ENCODE measurements at places on chromosomes 1 and 21. TPM values are rescaled to one million over a fixed set of nuclear protein-coding genes. Genes with fewer than 3 reads are reported as not detected.

DNA sequence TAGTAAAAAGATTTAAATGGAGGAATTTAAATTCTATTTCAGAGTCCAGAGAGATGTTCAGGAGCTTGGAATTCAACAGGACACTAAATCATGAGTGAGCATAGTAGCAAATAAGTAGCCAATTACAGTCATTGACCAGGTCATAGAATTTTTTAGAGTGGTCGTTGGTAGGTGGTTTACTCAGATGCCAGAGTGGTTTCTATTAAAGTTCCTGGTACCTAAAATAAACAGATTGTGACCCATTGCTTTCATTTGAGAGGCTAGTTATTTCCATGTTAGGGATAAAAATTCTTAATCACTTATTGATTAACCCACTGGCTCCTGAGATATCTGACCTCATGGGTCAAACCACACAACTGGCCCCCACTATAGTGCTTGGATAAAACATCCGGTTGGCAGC is 201.3 kb downstream of the ASTN1 start:
- no peak for DNase-seq
- H3K4me1 ChIP-seq = peaks cover 11% of the 10 kb centered on the region
- no peaks in the 10 kb centered on the region for H3K27me3 ChIP-seq
- no peaks in the 10 kb centered on the region for H3K36me3 ChIP-seq
- H3K4me3 ChIP-seq = no peak overlapping the region

Gene BRINP2
- total RNA-seq = 0.34 TPM

DNA sequence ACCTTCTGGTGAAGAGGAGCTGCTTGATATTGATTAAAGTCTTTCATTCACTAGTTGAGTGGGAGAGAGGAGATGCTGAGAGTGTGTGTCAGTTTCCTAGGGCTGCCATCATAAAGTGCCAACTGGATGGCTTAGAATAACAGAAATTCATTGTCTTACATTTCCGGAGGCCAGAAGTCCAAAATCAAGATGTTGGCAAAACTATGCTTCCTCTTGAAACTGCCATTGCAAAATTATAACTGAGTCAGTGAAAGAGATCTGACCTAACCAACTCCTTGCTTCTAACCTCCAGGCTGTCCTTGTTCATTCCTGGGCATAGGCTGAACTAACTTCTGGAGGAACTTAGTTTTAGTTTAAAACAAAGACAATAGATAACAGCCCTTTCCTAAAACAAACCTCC is 47.1 kb downstream of the PTGS2 start:
- no peak overlapping the region for H3K27ac ChIP-seq
- no peaks in the 10 kb centered on the region for H3K36me3 ChIP-seq
- peaks cover 20% of the 10 kb centered on the region for H3K4me1 ChIP-seq
- 0 out of 2 replicates have a peak, but pooled peaks cover 5% of the 10 kb centered on the region for H3K27me3 ChIP-seq
- no peak for DNase-seq

Gene ANKRD35
- 2.9 TPM for total RNA-seq

DNA sequence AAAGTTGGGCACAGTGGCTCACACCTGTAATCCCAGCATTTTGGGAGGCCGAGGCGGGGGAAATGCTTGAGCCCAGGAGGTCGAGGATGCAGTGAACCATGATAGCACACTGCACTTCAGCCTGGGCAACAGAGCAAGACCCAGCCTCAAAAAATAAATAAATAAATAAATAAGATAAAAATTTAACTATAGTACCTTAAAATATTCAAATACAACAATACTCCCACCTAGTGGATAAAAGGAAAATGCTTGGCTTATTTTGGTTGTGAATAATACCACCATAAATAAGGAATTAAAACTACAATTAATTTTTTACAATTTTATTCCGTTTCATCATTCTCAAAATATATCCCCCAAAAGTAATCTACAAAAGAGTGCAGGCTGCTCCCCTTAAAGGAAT is 8.1 kb downstream of the PSMG1 start:
- H3K27me3 ChIP-seq = no peaks in the 10 kb centered on the region
- no peaks in the 10 kb centered on the region for H3K4me1 ChIP-seq
- no peak for DNase-seq

DNA sequence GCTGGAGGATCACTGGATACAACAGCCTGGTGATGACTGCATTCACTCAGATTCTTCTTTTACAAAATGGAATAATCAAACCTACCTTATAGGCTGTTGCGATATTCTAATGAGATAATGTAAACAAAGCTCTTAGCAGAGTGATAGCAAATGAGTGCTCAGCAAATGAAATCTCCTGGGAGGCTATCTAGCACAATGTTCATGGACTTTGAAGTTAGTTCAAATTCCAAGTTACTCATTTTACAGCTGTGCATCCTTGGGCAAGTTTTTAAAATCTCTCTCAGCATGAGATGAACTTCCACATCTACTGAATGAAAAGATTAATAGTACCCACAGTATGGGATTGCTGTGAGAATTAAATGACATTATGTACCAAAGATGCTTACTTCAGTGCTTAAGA is 80.8 kb upstream of the PAPPA2 start:
- no peaks in the 10 kb centered on the region for H3K36me3 ChIP-seq
- no peaks in the 10 kb centered on the region for H3K27me3 ChIP-seq
- H3K4me3 ChIP-seq = no peak overlapping the region

DNA sequence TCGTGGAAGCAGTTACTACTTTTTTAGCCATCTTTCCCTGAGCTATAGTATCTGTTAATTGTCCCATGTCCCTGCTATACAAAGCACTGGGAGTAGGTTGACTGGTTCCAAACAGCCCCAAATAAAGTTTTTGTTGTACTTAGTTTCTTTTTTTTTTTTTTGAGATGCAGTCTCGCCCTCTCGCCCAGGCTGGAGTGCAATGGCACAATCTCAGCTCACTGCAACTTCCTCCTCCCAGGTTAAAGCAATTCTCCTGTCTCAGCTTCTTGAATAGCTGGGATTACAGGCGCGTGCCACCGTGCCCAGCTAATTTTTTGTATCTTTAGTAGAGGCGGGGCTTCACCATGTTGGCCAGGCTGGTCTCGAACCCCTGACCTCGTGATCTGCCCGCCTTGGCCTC is 3.3 kb downstream of the NCSTN start:
- H3K27ac ChIP-seq = no peak overlapping the region
- no peaks in the 10 kb centered on the region for H3K27me3 ChIP-seq
- no peak for DNase-seq
- peaks cover 37% of the 10 kb centered on the region for H3K36me3 ChIP-seq

- no peak overlapping the region for H3K4me3 ChIP-seq
- DNase-seq = no peak
- no peaks in the 10 kb centered on the region for H3K27me3 ChIP-seq
- H3K4me1 ChIP-seq = peaks cover 9% of the 10 kb centered on the region
- no peak overlapping the region for H3K27ac ChIP-seq
Observed at GRCh38 chr1:184656221-184656620, 98.4 kb downstream of the EDEM3 start.

DNA sequence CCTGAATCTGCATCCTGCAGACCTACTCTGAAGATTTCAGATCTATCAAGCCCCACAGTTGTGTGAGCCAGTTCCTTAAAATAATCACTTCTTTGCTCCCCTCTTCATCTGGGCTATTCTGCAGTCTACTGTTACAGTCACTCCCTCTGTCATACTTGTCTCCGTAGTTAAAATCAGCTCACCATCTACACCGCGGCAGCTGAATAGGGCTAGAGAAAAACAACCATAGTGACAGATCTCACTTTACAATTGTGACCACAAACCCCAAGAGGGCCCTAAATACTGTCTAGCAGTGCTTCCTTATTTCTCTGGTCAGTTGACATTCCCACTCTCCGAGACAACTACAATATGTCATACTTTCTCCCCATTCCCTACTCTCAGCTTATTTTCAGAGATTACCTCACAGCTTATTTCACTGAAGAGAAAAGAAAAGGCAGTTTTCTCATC is 12.9 kb downstream of the DESI2 start:
- H3K4me1 ChIP-seq = peaks cover 15% of the 10 kb centered on the region
- no peaks in the 10 kb centered on the region for H3K27me3 ChIP-seq
- H3K4me3 ChIP-seq = no peak overlapping the region
- H3K36me3 ChIP-seq = peaks cover 7% of the 10 kb centered on the region

GRCh38 chr1:218572050-218572449 is 226.9 kb downstream of the TGFB2 start:
- no peak overlapping the region for H3K4me3 ChIP-seq

Gene CPLANE2
- total RNA-seq = 4.9 TPM

- no peak overlapping the region for H3K4me3 ChIP-seq
- H3K4me1 ChIP-seq = no peaks in the 10 kb centered on the region
- H3K36me3 ChIP-seq = no peaks in the 10 kb centered on the region
- DNase-seq = no peak
Observed at GRCh38 chr1:157652859-157653493, 47.6 kb downstream of the FCRL3 start.

DNA sequence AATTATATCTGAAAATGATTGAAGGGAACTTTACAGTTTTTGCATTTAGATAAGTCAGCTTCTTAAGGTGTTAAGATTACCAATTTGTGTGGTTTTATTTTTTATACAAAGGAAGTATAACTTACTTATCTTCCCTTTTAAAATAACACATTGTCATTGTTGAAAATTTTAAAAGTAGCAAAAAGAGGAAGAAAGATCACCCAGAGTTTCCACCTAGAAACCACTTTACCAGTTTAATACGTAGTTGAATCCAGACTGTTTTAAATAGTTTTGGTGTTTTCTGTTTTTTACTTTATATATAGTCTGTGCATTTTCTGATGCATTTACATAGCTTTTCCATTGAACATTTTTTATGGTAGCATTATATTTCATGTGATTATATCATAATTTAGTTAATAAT is 6.1 kb downstream of the CCDC18 start:
- H3K27ac ChIP-seq = no peak overlapping the region
- no peak overlapping the region for H3K4me3 ChIP-seq
- H3K36me3 ChIP-seq = peaks cover 14% of the 10 kb centered on the region
- no peak for DNase-seq
- peaks cover 11% of the 10 kb centered on the region for H3K4me1 ChIP-seq
- H3K27me3 ChIP-seq = no peaks in the 10 kb centered on the region

- DNase-seq = no peak
- no peak overlapping the region for H3K4me3 ChIP-seq
- no peaks in the 10 kb centered on the region for H3K4me1 ChIP-seq
- H3K36me3 ChIP-seq = 0 out of 2 replicates have a peak, but pooled peaks cover 4% of the 10 kb centered on the region
- no peaks in the 10 kb centered on the region for H3K27me3 ChIP-seq
Observed at GRCh38 chr21:20419772-20420171, 578.4 kb upstream of the NCAM2 start.

DNA sequence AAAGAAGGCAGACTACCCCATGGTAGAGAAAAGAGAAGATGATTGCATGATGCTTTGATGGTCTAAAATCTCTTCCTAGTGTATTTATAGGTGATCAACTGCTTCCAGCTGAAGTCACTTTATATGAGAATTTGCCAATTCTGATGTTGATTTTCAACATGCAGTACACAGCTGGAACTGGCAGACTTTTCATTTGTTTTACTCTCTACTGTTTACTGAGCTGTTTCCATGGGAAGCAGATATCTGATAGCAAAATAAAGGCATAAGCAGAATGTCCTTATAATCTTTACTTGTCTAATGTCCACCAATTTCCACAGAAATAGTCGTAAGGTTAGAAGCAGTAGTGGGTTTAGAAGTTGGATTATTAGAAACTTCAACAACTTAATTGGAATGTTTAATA is 74.9 kb downstream of the SYDE2 start:
- H3K4me3 ChIP-seq = no peak overlapping the region
- no peaks in the 10 kb centered on the region for H3K27me3 ChIP-seq
- DNase-seq = no peak

DNA sequence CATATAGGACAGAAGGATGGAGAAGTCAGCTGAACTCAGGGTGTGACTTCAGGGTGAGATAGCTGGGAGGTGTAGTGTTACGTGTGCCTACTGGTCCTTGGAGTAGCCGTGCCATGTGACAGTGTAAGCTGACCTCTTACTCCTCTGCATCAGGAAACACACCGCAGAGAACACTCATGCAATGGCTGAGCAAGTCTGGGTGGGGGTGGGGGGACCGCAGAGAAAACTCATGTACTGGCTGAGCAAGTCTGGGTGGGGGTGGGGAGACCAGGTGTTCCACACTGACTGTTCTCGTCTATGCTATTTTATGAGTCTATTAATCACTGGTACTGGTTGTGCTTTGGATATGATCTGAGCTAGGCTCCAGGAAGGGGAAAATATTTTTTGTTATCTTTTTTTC is 233.1 kb downstream of the PAPPA2 start:
- no peaks in the 10 kb centered on the region for H3K27me3 ChIP-seq
- no peaks in the 10 kb centered on the region for H3K36me3 ChIP-seq

- no peaks in the 10 kb centered on the region for H3K36me3 ChIP-seq
- no peak overlapping the region for H3K4me3 ChIP-seq
- H3K4me1 ChIP-seq = peaks cover 37% of the 10 kb centered on the region
- no peaks in the 10 kb centered on the region for H3K27me3 ChIP-seq
- DNase-seq = no peak
Observed at GRCh38 chr1:182634306-182635072, 30.3 kb upstream of the RGS16 start.

- H3K4me3 ChIP-seq = no peak overlapping the region
- no peaks in the 10 kb centered on the region for H3K36me3 ChIP-seq
- no peak for DNase-seq
- H3K4me1 ChIP-seq = peaks cover 30% of the 10 kb centered on the region
- peak overlapping the region; percentile 28 for H3K27ac ChIP-seq
Observed at GRCh38 chr1:27507960-27508665, 18.1 kb upstream of the WASF2 start.

DNA sequence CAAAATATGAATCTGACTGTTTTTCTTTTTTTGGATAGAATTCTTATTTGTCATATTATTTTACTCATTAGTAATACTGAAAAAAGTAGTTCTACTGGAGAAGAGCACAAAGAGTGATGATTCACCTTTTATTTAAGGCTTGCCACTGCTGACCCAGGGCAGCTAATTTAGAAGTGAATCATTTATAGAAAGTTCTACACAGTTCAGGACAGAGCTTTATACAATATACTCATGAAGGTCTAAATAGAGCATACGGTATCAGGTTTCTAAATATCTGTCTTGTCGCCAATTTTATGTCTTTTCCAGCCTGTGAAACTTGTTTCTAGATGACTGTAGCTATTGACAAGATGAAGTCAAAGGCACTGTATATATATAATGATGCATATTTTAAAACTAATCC is 25.0 kb downstream of the GIPC2 start:
- H3K27ac ChIP-seq = no peak overlapping the region
- no peak overlapping the region for H3K4me3 ChIP-seq
- no peaks in the 10 kb centered on the region for H3K27me3 ChIP-seq
- DNase-seq = no peak
- no peaks in the 10 kb centered on the region for H3K4me1 ChIP-seq

Gene TOMM40L
- 13.0 TPM for total RNA-seq

DNA sequence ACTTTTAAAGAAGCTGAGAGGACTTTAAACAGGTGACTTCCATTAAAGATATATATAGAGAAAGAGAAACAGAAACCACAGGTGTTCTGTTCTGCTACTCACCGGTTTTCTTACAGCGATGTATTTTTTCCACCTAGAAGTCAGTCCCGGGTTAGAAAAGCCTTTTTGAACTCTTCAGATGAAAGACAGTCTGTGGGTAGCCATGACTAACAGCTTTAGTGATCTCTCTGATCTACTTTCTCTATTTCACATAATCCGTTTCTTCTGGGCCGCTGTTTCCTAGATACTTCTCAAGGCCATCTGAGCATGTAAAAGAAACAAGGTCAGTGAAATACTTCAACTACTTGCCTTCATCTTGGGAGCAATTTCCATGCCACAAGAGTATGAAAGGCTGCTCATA is 25.1 kb downstream of the WDR64 start:
- H3K27ac ChIP-seq = no peak overlapping the region
- no peak for DNase-seq
- no peaks in the 10 kb centered on the region for H3K4me1 ChIP-seq
- no peaks in the 10 kb centered on the region for H3K36me3 ChIP-seq
- no peaks in the 10 kb centered on the region for H3K27me3 ChIP-seq
- H3K4me3 ChIP-seq = no peak overlapping the region

All from WTC11 (cell line).